ENCODE measurements at places on chromosomes 13 and 19. TPM values are rescaled to one million over a fixed set of nuclear protein-coding genes. Genes with fewer than 3 reads are reported as not detected.

ANO8 gene
- total RNA-seq, result 3.2 TPM

CD37 gene
- total RNA-seq, result not detected

ZNF568 gene
- total RNA-seq, result 5.7 TPM

KLK4 gene
- total RNA-seq, result not detected

KLK3 gene
- not detected for total RNA-seq

Measured in thoracic aorta endothelial cell (primary cell).